ENCODE measurements at places on chromosomes 2 and 18. TPM values are rescaled to one million over a fixed set of nuclear protein-coding genes. Genes with fewer than 3 reads are reported as not detected.

GRCh38 chr2:40584432-40584831 is 132.5 kb upstream of the SLC8A1 start:
- no peak for DNase-seq

DNA sequence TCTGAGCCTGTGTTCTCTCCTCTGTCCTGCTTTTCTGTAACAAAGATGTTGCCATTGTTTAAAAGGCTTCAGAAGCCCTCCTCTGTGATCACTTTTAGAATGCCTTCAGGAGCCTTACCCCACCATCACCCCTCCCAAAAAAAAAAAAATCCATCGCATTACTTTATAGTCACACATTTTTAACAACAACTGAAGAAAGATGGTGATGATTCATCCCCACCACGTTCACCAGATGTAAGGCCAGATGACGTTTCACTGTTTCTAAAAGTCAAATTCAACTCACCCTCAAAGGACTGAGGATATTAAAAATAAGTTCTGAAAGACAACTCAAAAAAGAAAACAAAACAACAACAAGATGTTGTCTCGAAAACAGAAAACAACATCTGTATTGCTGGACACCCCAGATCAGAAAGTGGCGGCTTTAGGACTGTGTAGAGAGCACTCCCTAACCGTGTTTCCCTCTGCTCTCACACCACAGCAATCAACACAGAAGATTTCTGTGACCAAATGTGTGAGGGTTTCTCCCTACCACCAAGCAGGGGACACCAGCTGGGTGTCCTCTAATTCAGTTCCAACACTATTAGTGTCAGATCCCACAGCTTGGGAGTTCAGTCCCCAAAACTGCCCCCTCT is 61.9 kb upstream of the CREB1 start:
- no peak for DNase-seq

- DNase-seq: no peak
These were observed 20.1 kb downstream of the TPGS2 start for GRCh38 chr18:36808681-36809080.

DNA sequence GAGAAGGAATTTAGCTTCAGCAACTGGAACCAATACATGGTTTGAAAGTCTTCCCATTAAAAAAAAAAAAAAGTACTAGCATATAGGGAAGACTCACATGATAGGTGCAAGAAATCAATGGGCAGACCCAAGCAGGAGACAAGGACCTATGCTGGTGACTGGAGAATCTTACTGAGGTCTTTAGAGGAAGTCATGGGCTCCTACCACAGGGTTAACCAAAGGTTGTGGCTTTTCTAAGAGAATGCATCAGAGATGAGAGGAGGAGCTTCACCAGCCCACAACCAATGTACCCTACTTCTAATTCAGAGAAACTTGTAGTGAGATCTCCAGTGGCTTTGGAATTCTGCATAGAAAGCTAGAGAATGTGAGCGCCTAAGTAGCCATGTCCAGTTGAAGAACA is 207.4 kb downstream of the NCKAP5 start:
- DNase-seq: no peak

DNA sequence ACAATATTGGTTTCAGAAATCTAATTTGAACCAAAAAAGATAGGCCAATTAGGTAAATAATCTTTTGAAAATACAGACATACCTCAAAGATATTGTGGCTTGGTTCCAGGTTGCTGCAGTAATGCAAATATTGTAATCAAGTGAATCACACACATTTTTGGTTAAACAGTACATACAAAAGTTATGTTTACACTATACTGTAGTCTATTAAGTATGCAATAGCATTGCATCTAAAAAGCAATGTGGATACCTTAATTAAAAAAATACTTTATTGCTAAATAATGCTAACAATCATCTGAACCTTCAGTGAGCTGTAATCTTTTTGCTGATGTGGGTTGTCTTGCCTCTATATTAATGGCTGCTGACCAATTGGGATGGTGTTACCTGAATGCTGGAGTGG is 67.3 kb downstream of the KYNU start:
- no peak for DNase-seq

GRCh38 chr2:3180082-3180908 is 197.3 kb downstream of the EIPR1 start:
- no peak for DNase-seq

DNA sequence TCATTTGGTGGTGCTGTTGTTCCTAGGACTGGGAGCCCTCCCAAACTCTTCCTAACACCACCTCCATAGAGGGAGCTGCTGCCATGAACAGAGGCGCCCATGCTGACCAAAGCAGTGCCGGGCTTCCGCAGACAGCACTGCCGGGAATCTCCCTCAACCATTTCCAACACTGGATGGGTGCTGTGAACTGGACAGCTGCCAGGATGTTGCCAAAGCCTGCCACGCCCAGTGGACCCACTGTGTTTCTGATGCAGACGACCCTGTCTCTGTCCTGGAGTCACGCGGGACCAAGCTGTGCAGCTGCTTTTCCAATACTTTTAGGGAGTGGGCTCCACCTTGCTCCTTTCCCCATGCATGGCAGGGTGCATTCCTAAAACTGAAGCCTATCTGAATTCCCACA is 16.9 kb upstream of the GNAL start:
- no peak for DNase-seq

GRCh38 chr2:162974771-162975170 is 136.2 kb upstream of the KCNH7 start:
- DNase-seq: no peak

DNA sequence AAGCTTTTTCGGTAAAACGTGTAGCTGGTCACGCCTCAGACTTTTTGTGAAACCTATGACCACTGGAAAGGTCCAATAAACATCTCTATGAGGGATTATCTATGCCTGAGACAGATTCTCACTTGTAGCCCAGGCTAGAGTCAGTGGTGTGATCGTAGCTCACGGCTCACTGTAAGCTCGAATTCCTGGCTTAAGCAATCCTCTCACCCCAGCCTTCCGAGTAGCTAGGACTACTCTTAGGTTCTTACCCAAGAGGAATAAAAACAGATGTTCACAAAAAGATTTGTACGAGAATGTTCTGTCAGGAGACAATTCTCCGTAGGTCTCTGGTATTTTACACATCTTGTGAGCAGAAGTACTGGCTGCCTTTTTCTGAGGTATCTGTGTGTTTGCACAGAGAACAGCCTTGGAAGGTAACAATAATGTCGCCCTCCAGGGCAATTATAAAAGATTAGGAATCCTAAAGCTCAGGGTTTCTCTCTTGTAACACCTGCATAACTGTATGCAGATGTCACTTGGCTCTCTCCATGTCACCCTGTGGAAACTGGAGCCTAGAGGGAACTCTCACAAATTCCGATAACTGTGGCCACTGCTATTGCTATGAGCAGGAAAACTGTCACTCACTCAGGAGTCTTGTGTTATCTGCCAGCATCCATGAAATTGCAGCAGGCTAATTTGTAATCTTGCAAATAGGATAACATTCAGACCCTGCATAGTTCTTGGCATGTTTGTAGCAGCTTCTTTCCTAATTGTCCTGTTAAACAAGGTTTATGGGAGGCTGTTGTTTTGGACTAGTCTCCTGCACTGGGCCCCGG is 25.5 kb upstream of the RALBP1 start:
- DNase-seq: no peak

- no peak for DNase-seq
These were observed 28.3 kb downstream of the MCFD2 start for GRCh38 chr2:46887028-46887885.

- DNase-seq: no peak
These were observed 50.2 kb downstream of the CABYR start for GRCh38 chr18:24189007-24189528.

DNA sequence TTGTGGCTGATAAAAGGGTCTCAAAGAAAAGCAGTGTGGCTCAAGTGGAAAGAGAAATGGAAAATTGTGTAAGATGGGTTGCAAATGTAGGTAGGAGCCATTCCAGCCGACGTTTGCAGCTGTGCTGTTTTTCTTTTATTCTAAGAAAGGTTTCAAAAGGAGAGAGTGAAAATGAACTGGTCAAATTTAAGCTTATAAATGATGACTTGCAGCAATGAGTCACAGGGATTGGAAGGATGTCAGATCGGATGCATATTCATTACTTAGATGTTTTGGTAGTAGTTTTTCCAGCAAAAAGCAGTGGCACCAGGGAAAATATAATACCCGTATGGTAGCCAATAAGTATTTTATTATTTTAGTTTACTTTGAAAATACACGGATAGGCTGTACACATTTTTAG is 79.1 kb downstream of the LRRTM4 start:
- DNase-seq: no peak

DNA sequence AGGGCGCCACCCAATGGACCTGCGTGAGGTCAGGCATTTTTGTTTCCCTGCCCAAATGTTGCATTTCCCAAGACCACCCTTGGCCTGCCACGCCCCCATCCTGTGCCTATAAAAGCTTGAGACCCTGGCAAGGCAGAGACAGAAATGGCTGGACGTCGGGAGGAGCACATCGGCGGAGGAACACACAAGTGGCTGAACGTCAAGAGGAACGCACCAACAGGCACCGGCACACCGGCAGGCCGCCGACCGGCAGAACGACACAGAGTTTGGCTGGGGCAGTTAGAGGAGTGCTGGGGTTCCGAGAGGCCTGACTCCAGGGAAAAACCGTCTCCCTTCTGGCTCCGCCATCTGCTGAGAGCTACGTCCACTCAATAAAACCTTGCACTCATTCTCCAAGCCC is 35.9 kb downstream of the DCDC2C start:
- DNase-seq: no peak

DNA sequence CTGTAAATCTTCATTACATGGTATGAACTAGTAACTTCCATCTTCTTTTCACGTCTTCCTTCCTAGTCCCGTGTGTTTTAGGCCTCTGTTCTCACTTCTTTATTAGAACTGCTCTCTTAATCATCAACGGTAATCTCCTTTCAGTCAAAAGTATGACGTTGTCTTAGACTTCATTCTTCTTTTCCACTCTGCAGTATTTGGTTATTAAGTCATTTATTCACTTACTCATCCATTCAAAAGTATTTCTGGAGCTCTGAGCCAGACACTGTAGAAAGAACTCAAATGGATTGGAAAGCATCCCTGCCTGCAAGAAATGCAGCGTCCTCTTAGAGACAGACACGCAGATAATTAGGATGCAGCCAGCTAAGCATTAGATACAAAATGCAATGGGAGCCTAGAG is 494.6 kb upstream of the NRP2 start:
- DNase-seq: no peak

DNA sequence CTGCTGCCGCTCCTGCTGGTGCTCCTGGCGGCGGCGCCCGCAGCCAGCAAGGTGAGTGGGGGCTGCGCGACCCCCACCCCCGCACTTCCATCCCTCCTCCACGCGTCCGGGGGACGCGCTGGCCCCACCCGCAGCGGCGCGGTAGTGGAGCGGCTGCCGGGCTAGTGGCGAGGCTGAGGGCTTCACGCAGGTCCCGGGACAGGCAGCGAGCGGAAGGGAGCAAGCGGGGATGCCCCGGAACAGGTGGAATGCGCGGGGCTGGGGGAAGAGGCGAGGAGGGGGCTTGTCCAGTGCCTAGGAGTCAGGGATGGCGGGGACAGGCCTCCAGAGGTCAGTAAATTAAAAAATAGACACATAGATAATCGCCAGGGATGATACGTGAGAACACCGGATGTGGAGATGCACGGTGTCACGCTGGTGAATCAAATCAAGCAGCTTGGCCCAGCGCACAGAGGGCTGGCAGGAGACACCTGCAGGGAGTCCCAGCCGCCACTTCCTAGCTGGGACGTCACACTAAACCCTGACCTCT is 403 bp downstream of the COL4A3 start:
- DNase-seq: no peak

- no peak for DNase-seq
These were observed 8.8 kb upstream of the DUSP2 start for GRCh38 chr2:96153991-96154431.

DNA sequence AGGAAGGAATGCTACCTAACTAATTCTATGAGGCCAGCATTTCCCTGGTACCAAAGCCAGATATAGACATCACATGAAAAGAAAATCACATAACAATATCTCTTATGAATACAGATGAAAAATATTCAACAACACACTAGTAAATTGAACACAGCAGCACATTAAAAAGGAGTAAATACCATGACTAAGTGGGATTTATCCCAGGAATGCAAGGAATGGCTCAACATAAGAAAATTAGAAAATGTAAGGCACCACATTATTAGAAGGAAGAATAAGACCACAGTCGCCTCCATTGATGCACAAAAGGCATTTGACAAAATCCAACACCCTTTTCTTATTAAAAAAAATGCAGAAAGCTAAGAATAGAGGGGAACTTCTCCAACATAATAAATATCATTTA is 133.9 kb downstream of the TTC32 start:
- no peak for DNase-seq

DNA sequence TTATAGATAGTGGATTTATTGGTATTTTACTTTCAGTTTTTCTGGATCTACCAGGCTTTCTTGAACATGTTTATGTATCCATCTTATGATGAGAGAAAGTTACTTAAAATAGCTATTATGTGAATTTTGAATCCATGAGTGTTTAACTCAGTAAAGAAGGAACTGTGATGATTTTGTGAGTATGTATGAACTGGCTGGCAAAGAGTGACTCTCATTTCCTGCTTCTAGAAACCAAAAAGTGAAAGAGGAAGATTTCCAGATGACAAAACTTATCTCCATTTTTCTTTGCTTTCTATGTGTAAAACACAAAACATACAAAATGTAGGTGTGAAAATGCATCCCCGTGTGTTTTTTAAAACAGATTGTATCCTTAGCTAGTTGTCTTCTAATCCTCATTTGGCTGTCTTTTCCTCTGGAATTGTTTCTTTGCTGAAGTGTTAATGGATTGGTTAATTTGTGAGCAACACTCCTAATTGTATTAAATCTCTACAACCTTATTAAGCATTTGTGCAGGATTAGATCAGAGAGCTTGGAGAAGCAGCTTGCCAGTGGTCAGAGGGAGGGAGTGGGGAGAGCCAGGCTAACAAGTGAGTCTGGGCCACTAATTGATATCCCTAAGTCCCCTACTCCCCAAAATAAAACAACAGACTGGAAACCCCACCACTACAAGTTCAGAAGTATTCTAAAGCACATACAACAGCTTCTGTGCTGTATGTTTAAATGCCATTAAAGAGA is 23.9 kb downstream of the PTPRM start:
- DNase-seq: no peak

GRCh38 chr2:104755026-104755878 is 98.7 kb upstream of the POU3F3 start:
- peak; percentile 18 for DNase-seq

Gene RAB6C
- not detected for total RNA-seq

Gene DOK1
- total RNA-seq: 4.8 TPM

Gene FHOD3
- 189 TPM for total RNA-seq

Gene CRACDL
- 2.0 TPM for total RNA-seq

Gene NMS
- total RNA-seq: not detected

Gene IL1R1
- 28.4 TPM for total RNA-seq

Gene ZNF397
- total RNA-seq: 16.5 TPM

Gene DARS1
- total RNA-seq: 53.9 TPM

Gene MSTN
- 1.1 TPM for total RNA-seq

Gene MARCHF4
- not detected for total RNA-seq

Gene ABHD3
- 6.4 TPM for total RNA-seq

Gene TXNDC2
- total RNA-seq: not detected

Gene TSPYL6
- not detected for total RNA-seq

Gene IL1RN
- 0.99 TPM for total RNA-seq

Gene EVA1A
- 1.00 TPM for total RNA-seq

Gene MRPL53
- 159 TPM for total RNA-seq

Gene WIPF1
- total RNA-seq: 14.1 TPM

Gene PJVK
- total RNA-seq: 0.90 TPM

Gene REG1A
- 2.3 TPM for total RNA-seq
